ENCODE measurements at places on chromosomes 6 and 20.

DNA sequence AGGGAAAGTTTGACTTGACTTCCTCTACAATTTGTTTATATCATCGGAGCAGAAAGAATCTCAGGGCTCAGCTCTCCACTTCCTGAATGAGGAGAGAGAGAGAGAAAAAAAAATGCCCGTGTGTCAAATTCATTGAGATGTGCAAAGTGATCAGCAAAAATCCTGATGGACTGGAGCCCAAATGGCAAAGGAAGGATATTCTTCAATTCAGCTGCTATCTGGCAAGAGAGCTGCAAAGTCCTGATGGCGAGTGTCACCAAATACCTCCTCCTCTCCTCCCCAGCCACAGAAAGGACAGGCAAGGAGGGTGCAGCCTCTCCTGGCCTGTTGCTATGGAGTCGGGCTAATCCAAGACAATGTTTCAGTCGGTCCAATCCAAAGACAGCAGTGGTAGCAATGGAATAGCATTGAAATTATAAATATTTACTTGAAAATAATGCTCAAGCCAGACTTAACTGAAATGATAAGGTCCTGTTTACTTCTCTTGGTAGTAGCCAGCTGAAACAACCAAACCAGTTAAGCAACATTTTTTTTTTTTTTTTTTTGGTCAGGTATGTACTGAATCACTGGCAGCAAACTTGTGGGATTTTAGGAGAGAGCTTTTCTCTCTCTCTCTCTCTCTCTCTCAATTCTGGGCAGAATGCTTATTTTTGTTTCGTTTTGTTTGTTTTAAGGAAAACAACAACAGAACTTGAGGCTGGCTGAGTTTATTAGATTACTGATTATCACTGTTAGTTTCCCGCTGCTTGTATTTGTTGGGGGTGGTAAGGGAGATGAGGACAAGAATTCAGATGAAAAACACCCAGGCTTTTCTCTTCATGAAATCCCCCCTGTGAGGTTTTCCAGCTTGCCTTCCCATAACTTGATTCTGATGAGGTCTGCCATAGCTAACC lies 204.2 kb downstream of the BCAS1 start:
- DNase-seq, result no peak

- no peak for DNase-seq
Measured at GRCh38 chr6:125814481-125814880, 23.7 kb downstream of the NCOA7 start.

- DNase-seq, result no peak
Measured at GRCh38 chr6:144718431-144718830, 433.3 kb downstream of the UTRN start.

DNA sequence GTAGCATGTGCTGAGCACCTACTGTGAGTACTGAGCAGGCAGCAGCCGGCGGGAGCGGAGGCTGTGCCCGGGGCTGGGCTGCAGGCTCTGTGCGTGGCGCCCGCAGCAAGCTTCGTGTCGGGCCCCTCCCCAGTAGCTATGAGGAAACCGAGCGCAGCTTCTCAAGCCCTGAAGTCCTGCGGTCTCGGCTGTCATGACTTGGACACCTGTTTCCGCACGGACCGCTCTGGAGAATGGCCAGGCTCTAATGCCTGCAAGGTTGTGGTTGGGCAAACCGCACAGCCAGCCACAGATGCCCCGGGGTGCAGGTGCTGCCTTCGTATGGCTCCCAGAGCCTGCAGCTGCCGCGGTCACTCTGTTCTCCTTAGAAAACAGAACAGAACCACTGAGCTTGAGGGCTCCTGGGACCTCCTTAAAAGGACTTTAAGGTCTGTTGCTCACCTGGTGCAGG lies 33.7 kb downstream of the PYGB start:
- DNase-seq, result peak; percentile 10

GRCh38 chr6:144993870-144994269 lies 708.7 kb downstream of the UTRN start:
- DNase-seq, result no peak

DNA sequence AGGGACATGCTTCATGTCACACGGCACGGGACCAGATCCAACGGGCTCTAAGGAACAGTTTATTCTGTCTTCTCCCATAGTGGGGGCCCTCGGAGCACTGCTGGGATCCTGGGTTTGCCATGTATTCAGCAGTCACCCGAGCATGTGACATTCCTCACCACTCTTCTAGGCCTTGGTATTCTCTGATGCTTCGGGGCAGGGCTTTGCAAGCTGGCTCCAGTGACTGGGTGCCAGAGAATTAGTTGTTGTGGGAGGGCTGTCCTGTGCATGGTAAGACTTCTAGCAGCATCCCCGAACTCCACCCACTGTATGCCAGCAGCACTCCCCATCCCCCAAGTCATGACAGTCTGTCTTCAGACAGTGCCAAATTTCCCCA lies 5.4 kb downstream of the CCN5 start:
- no peak for DNase-seq

- no peak for DNase-seq
Measured at GRCh38 chr6:113719545-113719944, 137.6 kb upstream of the MARCKS start.

DNA sequence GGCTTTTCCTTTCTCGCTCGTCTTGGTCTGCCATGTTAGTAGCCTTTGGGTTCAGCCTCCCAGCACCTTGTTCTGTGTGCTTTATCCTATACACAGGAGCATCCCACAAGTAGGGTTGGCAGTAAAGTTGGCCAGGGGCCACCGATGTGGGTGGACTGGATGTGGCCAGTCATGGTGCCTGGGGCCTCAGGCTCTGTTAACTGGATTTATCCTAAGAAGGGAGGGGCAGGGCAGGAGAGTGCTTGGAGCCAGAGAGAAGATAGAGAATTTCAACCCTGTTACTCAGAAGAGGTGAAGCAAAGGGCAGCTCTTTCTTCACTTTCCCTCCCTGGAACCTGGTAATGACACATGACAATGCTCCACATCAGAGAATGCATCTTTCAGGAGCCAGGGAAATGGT lies 14.1 kb upstream of the SIRPB2 start:
- DNase-seq, result no peak

DNA sequence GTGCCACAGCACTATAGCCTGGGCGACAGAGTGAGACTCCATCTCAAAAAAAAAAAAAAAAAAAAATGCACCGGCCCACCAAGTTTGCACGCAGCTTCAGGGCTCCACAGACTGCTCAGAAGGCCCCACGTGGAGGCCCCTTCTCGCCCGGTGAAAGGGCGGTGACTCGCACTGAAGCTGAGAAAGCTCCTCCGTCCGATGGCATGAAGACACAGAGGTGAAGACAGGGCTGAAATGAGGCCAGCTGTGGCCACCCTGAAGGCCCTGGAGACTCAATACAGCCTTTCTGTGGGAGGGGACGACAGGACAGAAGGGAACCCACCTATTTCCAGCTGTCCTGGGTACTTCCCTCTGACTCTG lies 84.0 kb downstream of the PTPN1 start:
- DNase-seq, result no peak

- DNase-seq, result no peak
Measured at GRCh38 chr6:6861995-6862394, 245.8 kb upstream of the RREB1 start.

- DNase-seq, result no peak
Measured at GRCh38 chr20:57193094-57193493, 73.3 kb downstream of the BMP7 start.

- no peak for DNase-seq
Measured at GRCh38 chr6:18457065-18457737, 70.1 kb downstream of the RNF144B start.
